DMS 273 treated with DMSO at 0.1 percent for 48 hours (cell line): ENCODE measurements at places on chromosomes 5 and 9.

DNA sequence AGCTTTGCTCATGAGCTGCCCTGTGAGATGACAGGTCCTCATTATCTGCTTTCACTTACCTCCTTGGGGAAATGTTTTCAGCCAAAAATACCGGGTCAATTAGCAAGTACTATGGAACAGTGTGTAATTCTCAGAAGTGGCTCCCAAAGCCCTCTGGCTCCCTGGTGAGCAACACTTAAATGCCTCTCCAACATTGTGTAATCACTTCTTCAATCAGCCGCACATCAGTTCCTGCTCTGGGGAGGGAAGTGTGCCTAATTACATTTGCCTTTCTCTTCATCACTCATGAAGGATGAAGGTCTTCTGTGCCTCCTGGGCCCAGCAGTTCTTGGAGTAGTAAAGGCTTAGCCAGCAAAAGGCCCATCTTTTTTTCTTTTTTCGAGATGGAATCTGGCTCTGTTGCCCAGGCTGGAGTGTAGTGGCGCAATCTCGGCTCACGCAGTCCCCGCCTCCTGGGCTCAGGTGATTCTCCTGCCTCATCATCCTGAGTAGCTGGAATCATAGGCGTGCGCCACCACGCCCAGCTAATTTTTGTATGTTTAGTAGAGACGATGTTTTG, 23.1 kb downstream of the NIM1K start:
- no peak for DNase-seq

DNA sequence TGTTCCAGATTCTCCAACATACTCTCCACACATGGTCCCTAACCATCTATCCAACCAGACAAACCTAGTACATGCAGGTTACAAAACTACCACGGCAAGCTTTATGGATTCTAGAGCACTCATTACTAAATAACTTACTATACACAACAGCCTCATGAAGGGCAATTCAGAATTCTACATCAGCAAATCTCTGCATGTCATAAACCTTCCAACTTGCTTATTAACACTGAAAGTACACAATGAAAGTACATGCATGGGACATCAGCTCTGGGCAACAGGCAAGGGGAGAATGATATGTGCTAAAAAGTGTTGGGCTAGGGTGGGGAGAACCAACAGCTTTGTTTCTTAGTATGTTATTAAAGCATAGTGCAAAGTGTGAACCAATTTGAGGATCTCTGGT, 70.4 kb downstream of the TLE1 start:
- no peak for DNase-seq

DNA sequence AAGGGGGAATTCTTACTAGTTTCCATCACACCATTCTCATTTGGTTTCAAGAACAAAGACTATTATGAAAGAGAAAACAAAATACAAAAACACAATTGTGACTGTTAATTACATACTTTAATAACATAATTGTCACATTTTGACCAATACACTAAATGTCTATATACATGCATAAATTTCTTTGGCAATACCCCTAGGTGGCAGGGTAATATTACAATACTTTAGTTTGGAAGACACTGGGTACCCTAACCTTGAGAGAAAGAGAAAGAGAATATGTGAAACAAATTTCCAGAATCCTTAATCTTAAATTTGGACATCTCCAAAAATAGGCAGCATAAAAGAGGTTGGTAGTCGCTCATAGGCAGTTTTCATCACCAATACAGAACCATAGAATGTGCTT, 619.6 kb upstream of the ADAMTS16 start:
- no peak for DNase-seq

- DNase-seq = no peak
Observed at GRCh38 chr5:146130440-146131045, 25.2 kb upstream of the PLAC8L1 start.

DNA sequence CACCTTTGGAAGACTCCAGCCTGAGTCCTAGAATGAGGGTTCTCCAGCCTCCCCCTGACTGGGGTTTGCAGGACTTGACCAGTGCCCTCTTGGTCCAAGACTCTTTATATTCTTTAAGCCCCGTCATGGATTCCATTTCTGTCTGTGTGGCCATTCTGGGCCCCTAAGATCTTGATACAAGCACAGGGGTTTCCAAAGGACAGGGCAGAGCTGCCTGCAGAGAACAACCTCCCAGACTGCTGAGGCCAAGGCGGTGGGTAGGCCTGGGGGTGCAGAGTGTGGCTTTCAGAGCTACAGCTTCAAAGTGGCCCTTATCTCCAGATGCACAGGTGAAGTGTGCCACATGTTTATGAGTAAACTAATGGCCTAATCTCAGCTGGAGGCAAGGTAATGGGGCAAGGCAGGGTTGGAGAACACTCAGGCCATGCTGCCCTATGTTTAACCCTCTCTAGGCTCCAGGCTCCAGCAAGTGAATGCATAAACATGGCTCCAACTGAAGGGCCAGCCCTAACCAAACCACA, 32.1 kb downstream of the FOXI1 start:
- no peak for DNase-seq
